Natural killer cell treated with Interleukin-12 subunit alpha and Interleukin-12 subunit beta and Interleukin-15 and Interleukin-18, amount 100 ng/mL, for 72 hours (primary cell): ENCODE measurements at places on chromosomes 1 and 21. TPM values are rescaled to one million over a fixed set of nuclear protein-coding genes. Genes with fewer than 3 reads are reported as not detected.

CDC14A gene
- 26.9 TPM for total RNA-seq

RHEX gene
- 0.86 TPM for total RNA-seq

KDF1 gene
- total RNA-seq = not detected

OR14C36 gene
- not detected for total RNA-seq

AMY2A gene
- not detected for total RNA-seq

BARHL2 gene
- not detected for total RNA-seq

CRYAA gene
- total RNA-seq = not detected

CEP104 gene
- total RNA-seq = 46.6 TPM

DMBX1 gene
- total RNA-seq = 0.26 TPM

HFM1 gene
- total RNA-seq = 0.29 TPM

CFAP57 gene
- total RNA-seq = not detected

FCRL6 gene
- total RNA-seq = not detected

FMO1 gene
- total RNA-seq = not detected

ID3 gene
- 2.6 TPM for total RNA-seq

NKAIN1 gene
- not detected for total RNA-seq

LAPTM5 gene
- 150 TPM for total RNA-seq

ZNF436 gene
- 6.3 TPM for total RNA-seq

SCCPDH gene
- 12.3 TPM for total RNA-seq

EPHA10 gene
- not detected for total RNA-seq

NFASC gene
- 0.36 TPM for total RNA-seq
